ENCODE measurements at places on chromosomes 3 and 15.

GRCh38 chr3:48927928-48928327, 9.3 kb downstream of the ARIH2 start:
- no peak for DNase-seq

- no peak for DNase-seq
Measured at GRCh38 chr3:41196499-41197410, 2.5 kb upstream of the CTNNB1 start.

GRCh38 chr15:59304807-59305206, 67.9 kb downstream of the MYO1E start:
- no peak for DNase-seq

GRCh38 chr15:31060429-31061140, 40.9 kb downstream of the TRPM1 start:
- no peak for DNase-seq

- no peak for DNase-seq
Measured at GRCh38 chr15:83077491-83078230, 10.6 kb upstream of the BTBD1 start.

DNA sequence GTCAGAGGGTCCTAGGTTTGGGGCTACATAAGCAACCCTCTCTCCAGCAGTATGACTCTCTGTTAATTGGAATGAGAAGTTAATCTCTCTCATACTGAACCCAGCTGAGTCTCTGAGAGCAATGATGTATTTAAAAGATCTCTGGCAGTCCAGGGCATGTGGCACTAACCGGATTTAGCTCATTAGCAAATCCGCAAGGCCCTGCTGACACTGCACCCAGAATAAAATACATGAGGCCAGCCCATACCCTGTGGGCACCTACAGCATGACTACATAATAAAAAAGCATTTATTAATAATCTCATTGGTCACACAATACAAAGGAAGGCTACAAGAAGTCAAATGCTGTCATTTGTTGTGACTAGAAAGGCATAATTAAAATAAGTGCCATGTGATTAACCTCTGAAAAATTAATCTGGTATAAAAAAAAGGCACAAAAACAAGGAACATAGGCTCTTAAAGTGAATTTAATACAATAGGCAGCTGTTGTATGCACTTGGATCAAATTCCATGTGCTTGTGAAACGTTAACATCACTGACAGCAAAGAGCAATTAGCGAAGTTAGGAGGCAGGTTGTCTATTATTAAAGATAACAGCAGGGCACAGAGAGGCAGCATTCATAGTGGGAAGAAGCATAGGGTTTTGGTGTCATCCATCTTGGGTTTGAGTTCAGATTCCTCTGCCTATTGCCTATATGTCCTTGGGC, 381.2 kb downstream of the WDR72 start:
- DNase-seq, result no peak

All from stimulated activated CD4-positive, alpha-beta T cell treated with anti-CD3 and anti-CD28 coated beads, Interleukin-2, amount 100 ng/mL, for 24 hours (primary cell).